GM06990 (cell line): ENCODE measurements at places on chromosomes 2 and 18.
A peak's percentile ranks its signal among the peaks of the same experiment; 100 is the strongest.

GRCh38 chr2:99754210-99754609, 264.4 kb upstream of the REV1 start:
- no peak for DNase-seq

- no peak for DNase-seq
Measured at GRCh38 chr2:7755879-7756278, 838.7 kb downstream of the RNF144A start.

GRCh38 chr2:144554492-144555210, 34.7 kb upstream of the ZEB2 start:
- DNase-seq, result no peak

- peak; percentile 46 for DNase-seq
Measured at GRCh38 chr18:62420513-62421209, 95.6 kb downstream of the TNFRSF11A start.

DNA sequence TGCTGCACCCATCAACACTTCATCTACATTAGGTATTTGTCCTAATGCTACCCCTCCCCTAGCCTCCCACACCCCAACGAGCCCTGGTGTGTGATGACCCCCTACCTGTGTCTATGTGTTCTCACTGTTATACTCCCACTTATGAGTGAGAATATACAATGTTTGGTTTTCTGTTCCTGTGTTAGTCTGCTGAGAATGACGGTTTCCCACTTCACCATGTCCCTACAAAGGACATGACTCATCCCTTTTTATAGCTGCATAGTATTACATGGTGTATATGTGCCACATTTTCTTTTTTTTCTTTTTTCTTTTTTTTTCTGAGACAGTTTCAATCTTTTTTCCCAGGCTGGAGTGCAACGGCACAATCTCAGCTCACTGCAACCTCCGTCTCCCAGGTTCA, 284.1 kb upstream of the CYP26B1 start:
- DNase-seq, result no peak

GRCh38 chr18:68060871-68061270, 544.4 kb upstream of the DSEL start:
- DNase-seq, result no peak

DNA sequence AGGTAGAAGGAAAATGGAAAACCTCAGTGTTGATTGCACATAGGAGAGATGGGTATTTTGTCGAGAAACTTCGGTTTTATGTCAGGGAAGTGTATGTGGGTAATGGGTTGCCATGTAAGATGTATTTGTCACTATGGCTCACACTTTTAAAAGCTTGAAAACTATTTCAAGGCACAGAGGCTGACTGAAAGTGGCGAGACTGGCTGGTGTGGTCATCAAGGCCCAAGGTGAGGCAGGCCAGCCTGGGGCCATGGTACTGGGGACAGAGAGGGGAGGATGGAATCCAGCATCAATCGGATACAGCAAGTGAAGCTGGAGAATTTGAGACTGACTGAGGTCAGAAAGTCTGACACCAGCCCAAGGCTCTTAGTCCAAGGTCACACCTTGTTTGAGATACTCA, 77.2 kb upstream of the MCFD2 start:
- no peak for DNase-seq

DNA sequence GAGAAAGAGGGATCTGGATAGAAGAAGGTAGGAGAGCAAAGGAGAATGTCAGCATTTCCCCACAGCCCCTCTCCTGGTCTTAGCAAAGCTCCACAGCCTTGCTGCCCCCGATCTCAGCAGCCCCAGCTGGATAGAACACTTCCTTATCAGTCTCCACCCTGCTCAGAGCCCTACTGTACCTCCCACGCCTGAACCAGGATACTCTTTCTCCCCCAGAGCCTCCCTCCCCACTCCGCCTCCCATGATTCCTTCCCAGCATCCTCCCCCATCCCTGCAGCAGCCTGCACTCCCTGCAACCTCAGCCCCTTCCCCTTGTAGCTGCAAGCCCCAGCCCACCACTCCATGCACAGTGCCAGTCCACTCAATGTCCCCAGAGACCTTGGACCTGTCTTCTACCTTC, 25.8 kb downstream of the PLB1 start:
- DNase-seq, result no peak
